SIG-M5 (cell line): ENCODE measurements at places on chromosomes 6 and 20.

DNA sequence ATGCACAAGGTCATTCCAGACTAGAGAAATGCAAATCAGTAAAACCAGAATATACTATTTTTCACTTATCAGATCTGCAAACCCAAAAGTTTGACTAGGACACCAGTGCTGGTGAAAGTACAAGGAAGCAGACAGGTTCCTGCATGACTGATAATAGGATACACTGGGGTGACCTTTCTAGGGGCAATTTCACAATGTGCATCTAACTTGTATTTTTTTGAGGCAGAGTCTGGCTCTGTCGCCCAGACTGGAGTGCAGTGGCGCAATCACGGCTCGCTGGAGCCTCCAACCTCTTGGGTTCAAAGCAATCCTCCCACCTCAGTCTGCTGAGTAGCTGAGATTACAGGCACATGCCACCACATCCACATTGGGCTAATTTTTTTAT lies 11.4 kb downstream of the COMMD7 start:
- DNase-seq, result peak; percentile 40

DNA sequence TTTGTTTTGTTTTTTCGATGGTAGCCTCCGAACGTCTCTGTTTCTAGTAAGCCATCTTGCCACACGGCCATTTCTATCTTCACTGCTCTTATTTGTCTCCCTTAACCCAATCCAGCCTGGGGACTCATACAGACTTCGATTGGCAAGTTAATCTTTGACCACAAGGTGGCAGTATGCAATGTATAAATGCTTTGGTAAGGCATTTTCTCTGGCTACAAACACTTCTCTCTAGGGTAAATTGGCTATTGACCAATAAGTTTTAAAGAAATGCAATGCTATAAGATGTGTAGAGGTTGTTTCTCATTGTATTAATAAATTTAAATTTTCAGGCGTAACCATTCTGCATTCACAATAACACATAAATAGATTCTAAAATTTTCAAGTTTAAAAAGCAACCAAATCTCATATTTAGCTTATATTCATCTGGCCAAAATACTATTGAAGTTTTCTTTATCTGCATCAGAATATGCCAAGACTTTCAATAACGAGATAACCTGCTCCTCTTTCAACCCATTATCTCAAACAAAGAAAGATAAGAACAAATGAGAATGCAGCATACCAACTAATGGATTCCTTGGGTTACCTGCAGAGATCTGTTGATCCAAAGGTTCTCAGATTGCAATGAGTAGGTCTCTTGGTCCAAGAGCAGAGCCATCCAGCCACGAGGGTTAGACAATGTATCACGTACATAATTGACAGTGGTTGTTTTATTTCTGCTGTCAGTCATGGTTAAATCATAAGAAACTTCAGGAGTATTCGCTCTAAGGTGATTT lies 231.9 kb downstream of the PKHD1 start:
- no peak for DNase-seq

DNA sequence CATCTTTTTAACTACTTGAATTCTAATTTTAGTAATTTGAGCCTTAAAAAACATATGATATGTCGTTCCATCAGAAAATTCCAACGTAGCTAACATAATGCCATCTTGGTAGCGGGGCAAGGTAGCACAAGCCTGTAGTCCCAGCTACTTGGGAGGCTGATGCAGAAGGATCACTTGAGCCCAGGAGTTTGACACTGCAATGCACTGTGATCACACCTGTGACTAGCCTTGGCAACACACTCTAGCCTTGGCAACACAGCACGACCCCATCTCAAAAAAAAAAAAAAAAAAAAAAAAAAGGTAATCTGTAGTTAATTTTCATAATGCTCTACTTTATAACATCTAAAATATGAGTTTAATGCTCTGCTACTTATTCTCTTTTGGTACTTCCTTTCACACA lies 6.7 kb downstream of the BCLAF1 start:
- DNase-seq, result no peak

DNA sequence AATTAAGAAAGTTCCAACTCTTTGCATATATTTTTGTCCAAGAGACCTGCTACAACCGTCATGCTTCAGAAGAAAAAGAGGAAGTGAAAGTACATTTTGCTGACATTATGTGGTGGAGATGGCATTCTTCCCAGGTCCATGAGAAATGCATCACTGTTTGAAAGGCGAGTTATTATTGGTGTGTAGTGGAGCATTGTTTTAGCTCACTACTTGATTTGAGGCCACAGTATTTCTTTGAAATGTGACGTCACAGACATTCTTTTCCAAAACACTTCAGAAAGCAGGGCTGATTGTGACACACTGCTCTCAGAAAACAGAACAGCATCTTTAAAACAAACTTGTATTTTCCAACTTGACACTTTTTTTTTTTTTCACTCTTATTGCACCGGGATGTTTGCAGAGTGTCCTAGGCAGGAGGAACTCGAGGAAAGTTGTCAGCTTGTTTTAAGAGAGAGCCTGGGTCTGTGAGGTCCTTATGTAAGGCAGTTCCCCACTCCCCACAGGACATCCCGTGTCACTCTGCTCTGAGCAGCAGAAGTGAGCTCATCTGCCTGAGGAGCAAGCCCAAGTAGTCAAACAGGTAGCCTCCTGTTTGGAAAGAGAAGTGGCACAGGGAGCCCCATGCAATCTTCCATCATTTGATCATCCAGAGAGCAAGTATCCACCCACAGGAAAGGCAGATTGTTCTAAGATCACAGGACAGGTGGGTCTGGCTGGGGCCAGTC lies 1.1 kb downstream of the SPTLC3 start:
- DNase-seq, result peak; percentile 61
